ENCODE measurements at places on chromosomes 5 and 9.

GRCh38 chr5:95891499-95891898, 69.0 kb upstream of the GLRX start:
- no peak for DNase-seq

GRCh38 chr5:9895302-9895645, 265.1 kb upstream of the TAS2R1 start:
- no peak for DNase-seq

GRCh38 chr5:173324115-173325001, 3.9 kb downstream of the STC2 start:
- DNase-seq, result peak; percentile 85

GRCh38 chr5:88675708-88676636, 207.0 kb downstream of the MEF2C start:
- peak; percentile 90 for DNase-seq

GRCh38 chr9:26673261-26673660, 219.3 kb downstream of the CAAP1 start:
- DNase-seq, result no peak

- DNase-seq, result no peak
Observed at GRCh38 chr9:37996819-37997217, 72.2 kb downstream of the SHB start.

- no peak for DNase-seq
Observed at GRCh38 chr9:117929868-117930267, 225.7 kb downstream of the TLR4 start.

- no peak for DNase-seq
Observed at GRCh38 chr5:125316915-125317535, 570.6 kb upstream of the ZNF608 start.

GRCh38 chr9:88889386-88889785, 101.9 kb upstream of the S1PR3 start:
- DNase-seq, result no peak

Data from OCI-M1 (cell line).